HAP-1 (cell line): ENCODE measurements at places on chromosomes 7 and 10.
A peak's percentile ranks its signal among the peaks of the same experiment; 100 is the strongest.

DNA sequence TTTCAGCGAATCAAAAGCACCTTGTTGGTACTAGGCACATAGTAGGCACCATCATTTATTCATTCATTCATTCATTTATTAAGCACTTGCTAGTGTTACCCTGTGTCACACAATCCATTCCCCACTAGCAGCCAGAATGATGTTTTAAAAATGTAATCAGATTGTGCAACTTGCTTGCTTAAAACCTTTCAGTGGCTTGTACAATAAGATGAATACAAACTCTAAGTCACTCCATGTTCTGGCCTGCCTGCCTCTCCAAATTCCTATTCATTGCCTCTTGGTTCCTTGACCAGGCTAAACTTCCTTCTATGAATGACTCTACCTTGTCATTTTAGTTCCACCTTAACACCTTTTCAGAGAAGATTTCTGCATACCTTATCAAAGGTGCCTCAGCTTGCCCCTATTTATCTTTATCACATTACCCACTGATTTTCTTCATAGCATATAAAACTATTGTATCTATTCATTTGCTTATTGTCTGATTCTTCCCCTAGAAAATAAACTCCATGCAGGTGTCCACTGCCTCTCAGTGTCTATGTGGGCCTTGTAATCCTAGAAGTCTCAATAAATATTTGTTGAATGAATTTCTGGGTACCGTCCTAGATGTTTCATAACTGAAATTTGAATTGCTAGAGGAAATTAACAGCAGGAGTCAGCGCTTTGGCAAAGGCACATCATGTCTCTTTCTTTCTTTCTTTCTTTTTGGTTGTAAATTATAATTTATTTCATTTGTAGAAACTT lies 169.5 kb downstream of the TMEM26 start:
- no peak for DNase-seq

DNA sequence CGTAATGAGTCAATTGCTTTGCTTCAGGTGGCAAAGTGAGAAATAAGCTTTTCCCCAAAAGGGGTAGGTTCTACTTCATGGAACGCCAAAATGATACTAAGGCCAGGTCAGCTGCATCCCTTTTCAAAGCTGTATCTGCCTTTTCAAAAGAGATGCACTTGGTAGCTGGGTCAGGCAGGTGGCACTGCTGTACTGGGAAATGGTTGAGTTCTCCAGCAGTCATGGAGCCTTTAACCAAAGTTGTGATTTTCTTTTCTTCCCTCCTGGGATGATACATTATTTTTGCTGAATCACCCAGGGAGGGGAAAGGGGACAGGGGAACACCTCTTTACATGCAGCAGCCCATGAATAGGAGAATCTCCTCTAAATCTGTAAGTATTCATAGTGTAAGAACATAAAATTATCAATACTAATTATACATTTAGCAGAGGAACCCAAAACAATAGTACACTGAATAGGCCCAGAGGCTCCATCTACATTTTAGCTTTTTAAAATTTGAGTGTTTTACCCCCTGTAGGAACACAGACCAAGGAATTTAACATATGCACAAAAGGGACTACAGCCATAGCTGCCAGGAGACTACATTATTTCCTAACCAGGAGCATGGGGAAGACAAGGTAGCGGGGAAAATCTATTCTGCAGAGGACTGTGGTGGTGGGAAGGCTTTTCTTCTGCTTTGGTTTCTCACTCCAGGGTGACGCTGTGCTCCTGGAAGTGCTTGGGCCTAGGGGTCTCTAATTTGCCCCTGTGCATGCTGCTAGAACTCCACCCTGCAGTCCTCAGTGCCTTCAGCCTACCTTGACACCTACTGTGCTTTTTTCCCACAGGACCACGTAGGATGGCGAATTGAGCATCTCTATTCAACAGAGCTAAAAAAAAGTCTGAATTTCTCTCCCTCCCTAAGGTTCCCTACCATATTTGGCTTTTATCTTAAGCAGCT lies 6.4 kb upstream of the GPR22 start:
- DNase-seq, result peak; percentile 49

DNA sequence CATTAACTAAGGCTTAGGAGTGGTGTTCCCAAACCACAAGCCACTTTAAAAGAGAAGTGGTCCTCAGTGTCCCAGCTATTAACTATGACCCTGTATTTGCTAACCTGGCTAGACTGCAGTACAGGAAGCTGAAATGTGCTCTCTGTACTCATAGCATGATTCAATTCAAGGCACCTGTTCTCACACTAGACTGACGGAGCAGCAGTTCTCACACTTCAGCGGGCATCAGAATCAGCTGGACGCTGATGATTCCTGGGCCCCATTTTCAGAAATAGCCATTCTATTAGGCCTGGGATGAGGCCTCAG lies 24.5 kb upstream of the MSRB2 start:
- no peak for DNase-seq

DNA sequence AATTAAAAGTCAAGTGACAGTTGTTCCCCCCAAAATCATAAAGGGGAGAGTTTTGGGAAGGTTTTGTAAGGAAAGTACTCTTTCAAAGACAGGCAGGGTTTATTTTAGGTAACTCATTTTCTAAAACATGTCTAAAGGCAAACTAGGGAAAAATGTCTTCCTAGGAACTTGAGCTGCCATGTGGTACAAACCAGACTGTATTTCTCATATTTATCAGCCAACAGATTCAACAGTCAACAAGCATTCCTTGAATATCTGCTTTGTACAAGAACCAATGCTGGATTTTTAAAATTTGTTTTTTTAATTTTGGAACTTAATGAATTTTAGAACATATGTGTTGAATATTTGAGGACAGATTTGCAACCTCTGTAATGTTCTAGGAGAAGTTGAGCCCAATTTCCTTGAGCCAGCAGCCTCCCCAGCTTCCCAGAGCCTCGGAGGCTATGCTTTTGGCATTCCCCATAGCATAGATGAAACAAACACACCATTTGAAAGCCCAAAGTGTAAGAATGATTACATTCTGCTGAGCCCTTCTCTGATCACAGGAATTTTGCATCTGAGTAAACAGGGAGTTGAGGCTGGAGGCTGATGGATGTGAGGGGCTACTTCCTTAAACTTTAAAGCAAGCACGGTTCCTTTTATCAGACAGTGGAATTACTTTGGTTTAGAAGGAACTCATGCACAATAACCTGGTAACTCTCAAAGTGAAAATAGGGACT lies 345.1 kb downstream of the RNLS start:
- no peak for DNase-seq

DNA sequence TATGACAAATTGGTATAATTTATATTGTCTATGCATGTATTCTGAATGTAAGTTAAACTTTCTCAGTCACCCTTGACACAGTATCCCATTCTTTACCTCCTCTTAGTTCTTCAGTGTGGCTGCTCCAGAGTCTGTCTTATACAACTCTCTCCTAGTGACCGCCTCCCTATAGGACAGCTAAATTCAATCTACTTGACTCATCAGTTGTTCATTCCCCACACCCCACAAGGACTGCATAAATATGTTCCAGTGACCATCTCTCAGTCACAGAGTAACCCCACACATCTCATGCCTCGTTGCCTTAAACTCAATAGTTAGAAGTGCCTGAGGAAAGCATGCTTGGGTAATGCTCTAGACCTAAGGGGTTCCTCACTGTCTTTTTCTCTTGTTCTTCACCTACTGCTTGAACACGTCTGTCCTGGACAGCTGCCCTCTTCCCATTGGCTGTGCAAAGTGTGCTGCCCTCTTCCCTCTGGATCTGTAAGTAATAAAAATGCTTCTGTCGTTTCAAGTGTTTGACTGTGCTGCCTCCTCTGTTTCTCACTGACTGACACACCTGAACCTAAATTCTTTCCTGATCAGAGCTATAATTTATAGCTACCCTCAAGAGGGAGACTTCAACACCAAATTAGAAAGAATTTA lies 494.6 kb upstream of the GRM3 start:
- no peak for DNase-seq

DNA sequence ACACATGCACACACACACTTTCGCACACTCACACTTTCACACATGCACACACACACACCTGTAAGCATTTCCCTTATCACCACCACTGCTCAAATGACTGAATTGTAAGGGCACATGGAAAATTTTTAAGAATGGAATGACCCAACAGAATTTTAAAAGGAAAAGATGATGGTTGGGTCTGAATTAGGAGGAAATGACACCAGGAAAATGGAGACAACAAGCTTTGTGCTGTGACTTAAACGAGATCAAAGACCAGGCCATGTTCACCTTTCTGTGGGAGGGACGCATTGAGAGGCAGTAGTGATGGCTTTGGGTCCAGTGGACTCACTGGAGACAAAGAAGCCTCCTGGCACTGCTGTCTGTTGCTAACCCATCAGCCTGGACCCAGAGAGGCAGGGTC lies 16.7 kb upstream of the C10orf71 start:
- DNase-seq, result no peak

DNA sequence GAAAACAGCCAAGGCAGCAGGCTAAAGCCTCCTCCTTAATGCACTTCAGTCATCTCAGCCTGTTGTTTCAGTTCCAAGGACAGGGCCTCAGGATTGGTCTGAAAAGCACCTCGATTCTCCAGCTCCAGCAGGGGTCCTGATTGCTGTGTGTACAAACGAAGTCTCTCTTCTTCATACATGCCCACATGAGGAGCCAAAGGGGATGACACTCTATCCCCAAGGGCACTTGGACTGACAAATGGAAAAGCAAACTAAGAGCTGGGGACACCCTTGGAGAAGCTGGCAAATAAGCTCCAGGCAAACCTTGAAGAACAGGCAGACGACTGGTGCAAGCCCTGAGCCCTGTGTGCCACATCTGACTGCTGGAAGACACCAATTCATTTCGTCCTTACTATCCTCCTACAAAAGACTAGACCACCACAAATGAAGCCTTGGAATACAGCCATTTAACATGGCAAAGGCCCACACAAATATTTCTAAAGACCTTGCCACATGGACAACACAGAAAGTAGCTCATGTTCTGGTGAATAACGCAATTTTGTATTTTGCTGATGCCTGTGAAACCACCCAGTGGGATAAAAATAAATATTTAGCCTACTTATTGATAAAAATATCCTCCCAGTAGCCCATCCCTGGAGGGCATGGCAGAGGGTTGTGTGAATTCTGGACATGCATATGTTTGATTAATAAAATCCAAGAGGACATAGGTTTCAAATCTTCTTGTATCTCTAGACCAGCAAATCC lies 61.9 kb downstream of the PARD3 start:
- DNase-seq, result no peak

GRCh38 chr7:145584401-145584800 lies 532.2 kb upstream of the CNTNAP2 start:
- DNase-seq, result no peak

GRCh38 chr7:127680983-127681382 lies 29.0 kb downstream of the SND1 start:
- no peak for DNase-seq

- DNase-seq, result no peak
These were observed 14.1 kb downstream of the OGDHL start for GRCh38 chr10:49748006-49748405.

GRCh38 chr10:101961591-101962498 lies 94.1 kb downstream of the ARMH3 start:
- DNase-seq, result no peak

DNA sequence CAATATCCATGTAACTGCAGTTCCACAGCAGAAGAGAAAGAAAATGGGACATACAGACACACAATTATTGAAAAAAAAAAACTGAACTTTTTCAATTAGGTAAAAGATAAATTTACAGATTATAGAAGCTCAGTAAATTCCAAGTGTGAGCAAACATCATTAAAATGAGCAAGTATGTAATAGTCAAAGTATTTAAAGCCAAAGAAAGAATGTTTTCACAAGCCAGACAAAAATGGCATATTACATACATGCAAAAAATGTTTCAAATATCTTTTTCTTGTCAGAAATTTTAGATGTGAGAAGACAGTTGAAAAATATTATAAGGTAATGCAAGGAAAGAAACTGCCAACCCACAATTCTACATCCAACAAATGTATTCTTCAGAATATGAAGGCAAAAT lies 150.2 kb upstream of the AKR1E2 start:
- DNase-seq, result no peak

DNA sequence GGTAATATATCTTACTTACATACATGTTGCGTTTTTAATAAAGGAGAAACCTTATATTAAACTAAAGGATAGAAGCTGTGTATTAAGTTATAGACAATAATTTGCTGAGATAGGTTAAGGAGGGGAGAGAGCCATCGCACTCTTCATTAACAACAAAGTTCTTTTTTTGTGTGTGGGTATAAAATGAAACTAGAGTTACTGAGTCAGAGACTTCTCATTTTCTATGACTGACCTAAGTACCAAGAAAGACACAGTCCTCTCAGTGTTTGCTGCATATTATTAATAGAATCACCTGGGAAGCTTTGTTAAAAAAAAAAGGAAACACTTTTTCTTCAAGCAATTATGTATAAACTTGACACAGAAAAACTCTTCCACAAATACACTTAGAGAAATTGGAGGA lies 31.4 kb downstream of the FEZF1 start:
- DNase-seq, result no peak

DNA sequence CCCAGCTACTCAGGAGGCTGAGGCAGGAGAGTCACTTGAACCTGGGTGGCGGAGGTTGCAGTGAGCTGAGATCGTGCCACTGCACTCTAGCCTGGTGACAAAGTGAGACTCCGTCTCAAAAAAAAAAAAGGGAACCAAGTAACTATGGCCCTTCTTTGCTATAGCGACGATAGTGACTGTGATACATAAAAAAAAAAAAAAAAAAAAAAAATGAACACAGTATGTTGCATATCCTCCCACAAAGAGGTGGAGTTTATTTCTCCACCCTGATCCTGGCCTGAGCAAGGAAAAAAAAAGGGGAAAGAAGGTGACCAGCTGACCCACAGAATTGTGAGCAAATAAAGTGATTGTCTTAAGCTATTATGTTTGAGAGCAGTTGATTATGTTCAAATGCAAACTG lies 42.3 kb upstream of the STEAP1B start:
- no peak for DNase-seq
